Vagina (tissue), 2 donors: ENCODE measurements at places on chromosomes 12 and 14. TPM values are rescaled to one million over a fixed set of nuclear protein-coding genes. Genes with fewer than 3 reads are reported as not detected.

Gene OTOGL
- total RNA-seq = under 0.01 TPM

Gene CD4
- 14.2 TPM for total RNA-seq

Gene TAS2R7
- not detected for total RNA-seq

Gene ANO2
- total RNA-seq = 18.7 TPM

Gene LYZ
- 15.2 TPM for total RNA-seq

Gene CLECL1
- total RNA-seq = not detected

Gene ACOT6
- not detected for total RNA-seq

Gene GLT8D2
- total RNA-seq = 11.0 TPM

Gene RPL41
- 2,458 TPM for total RNA-seq

Gene CLEC4D
- not detected for total RNA-seq

Gene WNT5B
- total RNA-seq = 7.6 TPM

Gene DHRS4
- 21.4 TPM for total RNA-seq

Gene LRTM2
- not detected for total RNA-seq

Gene KCNH3
- not detected for total RNA-seq

Gene SLC17A8
- not detected for total RNA-seq

Gene CRACR2A
- 4.4 TPM for total RNA-seq

Gene CLEC7A
- total RNA-seq = 7.9 TPM

Gene GALNT8
- 2.0 TPM for total RNA-seq

Gene C1S
- total RNA-seq = 541 TPM

Gene HOXC12
- total RNA-seq = not detected

Gene RNASE9
- not detected for total RNA-seq

Gene DPY19L2
- total RNA-seq = 9.6 TPM

Gene PROX2
- not detected for total RNA-seq

Gene TMBIM4
- total RNA-seq = 98.7 TPM

Gene GAPDH
- total RNA-seq = 2,297 TPM

Gene GPRC5D
- not detected for total RNA-seq

Gene DNAH10
- not detected for total RNA-seq

Gene TMCC3
- total RNA-seq = 11.5 TPM

Gene EPYC
- total RNA-seq = not detected

Gene TSHR
- not detected for total RNA-seq

Gene C12orf54
- not detected for total RNA-seq

Gene E2F7
- total RNA-seq = 2.2 TPM

Gene RAD52
- total RNA-seq = 40.3 TPM

Gene NXPH4
- 3.2 TPM for total RNA-seq

Gene FIGNL2
- not detected for total RNA-seq

Gene CLIP1
- 135 TPM for total RNA-seq

Gene LGR5
- total RNA-seq = 2.7 TPM

Gene ZNF641
- 15.5 TPM for total RNA-seq

Gene ASIC1
- 2.9 TPM for total RNA-seq

Gene AQP2
- not detected for total RNA-seq

Gene RHOJ
- 10.8 TPM for total RNA-seq

Gene RPL10L
- not detected for total RNA-seq

Gene TGM1
- 269 TPM for total RNA-seq

Gene C14orf39
- total RNA-seq = not detected

Gene GDF3
- not detected for total RNA-seq

Gene FBXO33
- 11.5 TPM for total RNA-seq

Gene TAS2R42
- not detected for total RNA-seq

Gene GLIPR1L1
- total RNA-seq = not detected
